Fibroblast of skin of scalp (primary cell): ENCODE measurements at places on chromosomes 7 and 10.
A peak's percentile ranks its signal among the peaks of the same experiment; 100 is the strongest.

DNA sequence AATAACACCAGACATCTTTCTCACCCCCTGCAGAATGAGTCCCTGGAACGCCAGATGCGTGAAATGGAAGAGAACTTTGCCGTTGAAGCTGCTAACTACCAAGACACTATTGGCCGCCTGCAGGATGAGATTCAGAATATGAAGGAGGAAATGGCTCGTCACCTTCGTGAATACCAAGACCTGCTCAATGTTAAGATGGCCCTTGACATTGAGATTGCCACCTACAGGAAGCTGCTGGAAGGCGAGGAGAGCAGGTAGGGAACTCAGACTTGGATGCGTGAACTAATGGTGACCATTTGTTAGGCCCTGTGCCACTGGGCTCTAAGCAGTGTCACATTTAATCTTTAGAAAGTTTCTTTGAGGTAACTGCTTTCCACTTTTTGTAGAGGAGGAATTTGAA lies 7.1 kb downstream of the VIM start:
- DNase-seq, result peak; percentile 54

DNA sequence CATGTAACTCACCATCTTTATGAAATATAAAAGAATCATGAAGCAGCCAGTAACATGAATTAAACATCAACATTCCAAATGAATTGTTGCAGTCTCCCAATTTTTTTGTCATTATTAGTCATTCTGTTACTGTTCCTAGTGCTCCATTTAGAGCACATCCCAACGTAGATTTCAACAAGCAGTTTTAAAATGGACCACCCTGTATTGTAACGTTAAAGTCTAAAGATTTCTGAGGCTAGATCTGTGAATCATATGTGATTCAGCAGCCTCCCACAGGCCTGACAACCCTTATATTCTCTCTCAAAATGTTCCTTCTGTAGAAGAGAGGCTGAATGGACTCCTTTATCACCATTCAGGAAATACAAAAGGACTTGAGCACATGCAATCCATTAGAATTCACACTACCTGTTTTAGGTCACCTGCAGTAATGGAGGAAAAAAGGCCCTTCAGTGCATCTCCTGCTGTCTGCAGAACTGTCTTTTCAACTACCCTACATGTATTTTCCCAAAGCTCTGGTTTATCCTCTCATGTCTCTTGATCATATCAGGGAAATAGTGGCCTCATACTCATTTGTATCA lies 81.4 kb downstream of the CACNA2D1 start:
- peak; percentile 79 for DNase-seq

DNA sequence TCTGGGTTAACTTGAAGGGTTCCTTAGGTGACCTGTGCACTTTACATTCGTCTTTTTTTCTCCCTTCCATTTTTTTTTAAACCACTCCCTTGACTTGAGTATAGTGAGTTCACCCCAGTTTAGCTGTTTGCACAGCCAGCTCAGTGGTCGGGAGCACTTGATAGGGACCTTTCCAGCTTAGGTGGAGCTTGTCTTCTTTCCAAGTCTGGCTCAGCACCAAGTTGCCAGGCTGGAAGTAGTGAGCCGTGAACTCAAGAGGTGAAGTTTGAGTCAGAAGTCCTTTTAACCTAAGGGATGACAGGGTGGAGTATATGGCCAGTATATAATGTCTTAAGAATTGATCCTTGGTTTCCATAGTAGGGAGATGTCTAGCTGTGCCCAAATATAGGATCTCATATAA lies 7.2 kb downstream of the DNAH11 start:
- no peak for DNase-seq

- DNase-seq, result no peak
These were observed 20.7 kb upstream of the GRID1 start for GRCh38 chr10:86387178-86387794.

- DNase-seq, result no peak
These were observed 14.2 kb downstream of the CCSER2 start for GRCh38 chr10:84342584-84342983.

- DNase-seq, result no peak
These were observed 2.0 kb downstream of the STK32C start for GRCh38 chr10:132305654-132306342.

GRCh38 chr7:1355568-1356340 lies 103.5 kb downstream of the MICALL2 start:
- DNase-seq, result no peak

DNA sequence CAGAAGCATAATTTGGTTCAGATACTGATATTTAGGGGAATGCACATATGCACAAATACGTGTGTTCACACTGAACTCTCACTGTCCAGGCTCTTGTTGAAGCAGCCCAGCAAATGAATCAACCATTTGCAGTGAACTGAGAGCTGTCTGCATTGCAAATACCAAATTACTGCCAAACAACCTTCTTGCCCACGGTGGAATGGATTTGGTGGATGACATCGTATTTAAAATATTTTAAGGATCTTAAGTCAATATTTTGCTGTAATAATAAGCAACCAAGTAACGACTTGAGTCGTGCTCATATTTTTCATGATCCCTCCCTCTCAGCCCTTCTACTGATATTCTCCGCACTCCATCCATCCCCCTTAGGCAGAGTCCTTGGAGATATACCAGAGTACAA lies 107.9 kb upstream of the FEZF1 start:
- DNase-seq, result peak; percentile 13

GRCh38 chr10:103042908-103043307 lies 124.8 kb downstream of the CNNM2 start:
- DNase-seq, result no peak

DNA sequence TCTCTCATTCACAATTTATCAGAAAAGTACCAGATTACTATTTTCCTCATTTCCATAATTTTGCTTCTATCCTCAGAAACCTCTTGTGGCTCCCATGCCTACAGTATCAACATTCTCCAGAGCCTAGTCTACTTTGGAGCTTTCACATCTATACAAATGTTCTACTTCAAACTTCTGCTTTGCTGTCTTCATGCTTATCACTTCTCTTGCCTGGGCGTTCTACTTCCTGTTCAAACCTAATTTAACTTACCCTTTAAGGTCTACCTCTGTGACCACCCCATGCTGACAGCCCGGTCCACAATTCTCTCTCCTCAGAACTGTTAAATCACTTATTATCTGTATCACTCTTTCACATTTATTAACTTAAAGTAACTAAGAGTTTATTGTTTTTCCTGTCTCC lies 6.1 kb upstream of the PTPN12 start:
- DNase-seq, result no peak

GRCh38 chr10:34249634-34250033 lies 565.5 kb downstream of the PARD3 start:
- DNase-seq, result no peak

- DNase-seq, result no peak
These were observed 132.5 kb upstream of the UNC5B start for GRCh38 chr10:71079761-71080380.

- no peak for DNase-seq
These were observed 937.0 kb upstream of the PHF14 start for GRCh38 chr7:10036693-10037092.

DNA sequence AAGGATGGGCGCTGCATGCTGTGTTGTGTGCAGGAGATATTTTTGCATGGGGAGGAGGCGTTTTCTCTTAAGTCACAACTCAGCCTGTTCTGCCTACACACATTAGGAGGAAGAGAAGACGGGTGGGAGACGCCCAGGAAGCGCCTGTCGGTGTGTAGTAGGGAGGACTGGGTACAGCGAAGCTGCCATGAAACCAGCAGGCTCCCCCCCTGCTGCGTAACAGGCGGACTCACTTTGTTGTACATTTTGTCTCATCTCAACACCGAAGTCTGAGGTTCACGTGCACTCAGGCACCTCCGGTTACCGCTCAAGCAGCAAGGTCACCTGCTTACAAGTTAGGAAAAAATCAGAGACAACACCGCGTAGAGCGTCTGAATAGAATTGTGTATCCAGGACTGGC lies 56.3 kb downstream of the CRTAC1 start:
- no peak for DNase-seq

- DNase-seq, result no peak
These were observed 9.9 kb downstream of the STARD3NL start for GRCh38 chr7:38187794-38188440.

DNA sequence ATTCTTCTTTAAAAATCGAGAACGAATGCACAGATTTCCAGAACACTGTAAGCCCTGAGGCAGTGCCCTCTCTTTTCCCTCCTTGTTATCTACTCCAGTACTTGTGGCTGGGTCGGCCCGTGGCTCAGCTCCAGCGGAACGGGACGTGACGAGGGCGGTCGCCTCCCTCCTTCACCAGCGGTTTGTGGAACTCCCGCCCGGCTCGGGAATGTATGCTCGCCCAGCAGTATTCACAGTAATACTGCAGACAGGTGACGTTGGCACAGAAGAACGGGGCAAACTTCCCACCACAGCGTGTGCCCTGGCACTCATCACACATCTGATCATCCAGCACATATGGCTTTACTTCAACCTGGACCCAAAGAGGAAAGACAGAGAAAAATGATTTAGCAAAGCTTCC lies 128.5 kb downstream of the BTAF1 start:
- no peak for DNase-seq

DNA sequence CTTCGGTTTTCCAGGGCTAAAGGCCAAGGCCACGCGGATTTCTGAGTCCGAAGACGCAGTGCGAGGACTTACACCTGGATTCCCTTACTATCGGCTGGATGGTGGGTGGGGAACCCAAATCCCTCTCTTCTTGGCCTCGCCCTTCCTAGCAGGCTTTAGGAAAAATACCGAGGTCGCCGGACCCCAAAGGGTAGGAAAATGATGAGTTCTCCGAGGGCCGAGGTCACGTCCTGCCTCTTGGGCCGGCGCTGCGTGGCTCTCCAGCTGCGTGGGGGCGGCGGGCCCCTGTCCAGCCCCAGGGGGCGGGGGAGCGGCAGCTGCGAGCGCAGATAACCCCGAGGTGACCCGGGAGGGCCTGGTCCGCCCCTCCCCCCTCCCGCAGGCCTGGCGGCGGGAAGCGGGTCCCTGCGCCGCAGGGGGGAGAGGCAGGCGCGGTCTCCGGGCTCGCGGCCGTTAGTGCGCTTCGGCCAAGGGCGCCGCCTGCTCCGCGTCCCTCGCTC lies 805 bp upstream of the HMX3 start:
- no peak for DNase-seq

DNA sequence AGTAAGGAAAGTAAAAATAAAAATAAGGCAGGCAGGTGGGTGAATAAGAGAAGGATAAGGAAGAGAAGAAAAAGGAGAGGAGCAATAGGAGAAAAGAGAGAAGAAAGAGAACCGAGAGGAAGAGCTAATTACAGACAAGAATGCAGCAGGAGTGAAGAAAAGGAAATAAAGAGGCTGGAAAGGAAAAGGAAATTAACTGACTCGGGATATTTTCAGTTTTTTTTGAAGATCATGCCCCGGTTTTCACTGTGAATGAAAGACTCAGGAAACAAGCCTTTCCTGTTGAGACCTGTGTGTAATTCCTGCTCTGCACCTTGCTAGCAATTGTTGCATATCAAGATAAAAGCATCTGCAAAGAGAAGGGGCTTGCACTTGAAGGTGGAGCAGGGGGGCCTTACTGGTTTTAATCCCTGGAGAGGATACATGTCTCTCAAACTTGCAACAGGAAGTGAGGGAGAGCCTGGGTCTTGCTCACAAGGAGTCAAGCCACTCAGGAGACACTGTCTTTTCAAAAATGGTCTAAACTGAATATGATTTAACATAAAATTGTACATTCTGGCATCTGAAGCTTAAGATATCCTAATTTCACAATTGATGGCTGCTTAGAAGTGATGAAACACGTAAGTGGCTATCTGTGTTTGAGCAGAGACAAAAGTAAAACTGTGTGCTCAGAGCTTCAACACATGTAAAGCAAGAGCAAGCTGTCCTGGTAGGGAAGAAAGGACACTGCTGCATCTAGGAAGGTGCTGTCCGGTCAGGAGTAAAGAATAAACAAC lies 157.6 kb downstream of the FAM107B start:
- no peak for DNase-seq

DNA sequence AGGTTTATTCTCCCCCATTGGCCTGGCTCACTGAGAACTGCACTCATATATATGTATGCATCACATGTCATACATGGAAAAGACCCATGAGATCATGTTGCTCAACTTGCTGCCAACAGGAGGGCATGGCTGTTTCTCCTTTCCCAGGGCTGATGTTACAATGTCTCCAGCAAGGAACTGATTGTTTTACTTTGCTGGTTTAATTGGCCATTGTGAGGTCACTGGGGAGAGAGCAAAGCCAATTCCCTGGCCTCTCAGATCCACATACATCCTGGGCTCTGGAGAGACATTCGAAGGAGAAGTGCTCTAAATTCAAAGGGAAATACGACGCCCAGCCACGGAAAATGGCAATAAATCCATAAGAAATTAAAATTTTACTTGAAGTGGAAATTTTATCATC lies 287.8 kb downstream of the WDR11 start:
- no peak for DNase-seq

DNA sequence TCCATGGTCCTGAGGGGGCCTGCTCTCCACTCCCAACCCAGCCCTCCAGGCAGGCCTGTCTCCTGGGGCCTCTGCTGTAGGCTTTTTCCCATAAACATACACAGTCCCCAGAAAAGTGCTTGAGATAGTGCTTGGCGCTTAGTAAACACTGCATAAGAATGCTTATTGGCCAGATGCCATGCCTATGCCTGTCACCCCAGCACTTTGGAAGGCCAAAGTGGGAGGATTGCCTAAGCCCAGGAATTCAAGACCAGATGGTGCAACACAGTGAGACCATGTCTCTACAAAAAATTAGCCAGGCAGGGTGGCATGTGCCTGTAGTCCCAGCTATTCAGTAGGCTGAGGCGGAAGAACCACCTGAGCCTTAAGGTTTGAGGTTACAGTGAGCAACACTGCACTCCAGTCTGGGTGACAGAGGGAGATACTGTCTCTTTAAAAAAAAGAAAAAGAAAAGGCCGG lies 24.6 kb upstream of the ASL start:
- peak; percentile 97 for DNase-seq

- DNase-seq, result peak; percentile 23
These were observed 17.1 kb downstream of the MBL2 start for GRCh38 chr10:52755297-52756062.

DNA sequence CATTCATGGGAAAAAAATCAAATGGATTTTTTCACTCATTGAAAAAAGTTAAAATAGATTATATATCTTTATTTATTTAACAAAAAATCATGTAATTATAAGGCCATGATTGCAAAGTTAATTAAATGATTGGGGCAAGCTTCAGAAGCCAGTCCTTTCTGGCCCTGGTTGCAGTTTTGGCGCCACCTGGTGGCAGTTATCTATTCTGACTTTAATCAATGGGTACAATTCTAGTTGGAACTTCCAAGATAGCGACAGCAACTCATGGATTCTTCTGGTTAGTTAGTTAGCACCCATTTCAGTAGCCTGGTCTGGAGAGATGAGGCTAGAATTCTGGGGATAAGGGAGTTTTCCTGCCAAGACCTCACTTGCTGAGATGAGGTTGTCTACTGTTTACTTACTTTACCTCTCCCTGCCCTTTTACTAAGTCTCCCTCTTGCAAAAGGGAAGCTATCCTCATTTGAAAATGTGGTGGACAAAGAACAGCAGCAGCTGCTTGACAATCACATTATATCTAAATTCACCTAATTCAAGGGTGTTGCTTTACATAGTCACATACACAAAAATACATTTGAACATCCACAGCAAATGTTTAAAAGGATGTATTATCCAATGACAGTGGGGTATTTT lies 42.3 kb downstream of the NOC3L start:
- peak; percentile 62 for DNase-seq

- DNase-seq, result peak; percentile 42
These were observed 134.8 kb upstream of the SEMA3C start for GRCh38 chr7:81053623-81054022.

GRCh38 chr10:47396311-47396717 lies 12.2 kb upstream of the ZNF488 start:
- DNase-seq, result no peak

- no peak for DNase-seq
These were observed 265.6 kb downstream of the PTEN start for GRCh38 chr10:88129013-88129412.
